Airway epithelial cell (primary cell): ENCODE measurements at places on chromosomes 7 and 10. TPM values are rescaled to one million over a fixed set of nuclear protein-coding genes. Genes with fewer than 3 reads are reported as not detected.

PON3 gene
- total RNA-seq: 0.14 TPM in 1 of 2 replicates, not detected in the other

FAM171A1 gene
- 8.3 and 11.4 TPM in 2 replicates for total RNA-seq

EMX2 gene
- not detected in 2 replicates for total RNA-seq

NODAL gene
- total RNA-seq: 0.28 TPM in 1 of 2 replicates, not detected in the other

GRB10 gene
- total RNA-seq: 10.4 and 10.8 TPM in 2 replicates

SFRP5 gene
- total RNA-seq: not detected in 2 replicates

NKX1-2 gene
- 3.3 and 4.0 TPM in 2 replicates for total RNA-seq

TYW1B gene
- 0.37 and 0.56 TPM in 2 replicates for total RNA-seq

ADK gene
- total RNA-seq: 81.3 and 82.2 TPM in 2 replicates

EN2 gene
- total RNA-seq: not detected in 2 replicates

VPS41 gene
- 17.9 and 28.5 TPM in 2 replicates for total RNA-seq

SEMA3E gene
- 0.51 and 0.85 TPM in 2 replicates for total RNA-seq

CALML3 gene
- total RNA-seq: 7.7 and 9.0 TPM in 2 replicates

TRPV5 gene
- not detected in 2 replicates for total RNA-seq

H2BK1 gene
- not detected in 2 replicates for total RNA-seq

STAM gene
- total RNA-seq: 21.5 and 23.6 TPM in 2 replicates

COL26A1 gene
- total RNA-seq: not detected in 2 replicates

MAP3K8 gene
- 2.7 and 5.2 TPM in 2 replicates for total RNA-seq

NEUROD6 gene
- not detected in 2 replicates for total RNA-seq

PNLIPRP3 gene
- 12.0 and 13.5 TPM in 2 replicates for total RNA-seq

GPRIN2 gene
- 1.6 and 4.3 TPM in 2 replicates for total RNA-seq

RADIL gene
- total RNA-seq: 0.14 and 0.88 TPM in 2 replicates

INSYN2A gene
- total RNA-seq: under 0.01 TPM in 1 of 2 replicates, not detected in the other

STN1 gene
- 41.2 and 44.6 TPM in 2 replicates for total RNA-seq

ZNF365 gene
- total RNA-seq: 0.14 and 0.42 TPM in 2 replicates

GOLGA7B gene
- total RNA-seq: 0.19 and 0.28 TPM in 2 replicates

ATOH7 gene
- total RNA-seq: not detected in 2 replicates
